ENCODE measurements at places on chromosomes 13 and 19. TPM values are rescaled to one million over a fixed set of nuclear protein-coding genes. Genes with fewer than 3 reads are reported as not detected.

- H3K27ac ChIP-seq: no peak overlapping the region
- H3K4me1 ChIP-seq: no peaks in the 10 kb centered on the region
- H3K36me3 ChIP-seq: no peaks in the 10 kb centered on the region
Observed at GRCh38 chr13:80572308-80572922, 231.5 kb upstream of the SPRY2 start.

GRCh38 chr19:28644169-28644775 is 568.7 kb downstream of the UQCRFS1 start:
- DNase-seq: peak; percentile 25
- no peak overlapping the region for H3K4me3 ChIP-seq
- no peaks in the 10 kb centered on the region for H3K27me3 ChIP-seq
- no peak overlapping the region for H3K27ac ChIP-seq
- H3K36me3 ChIP-seq: no peaks in the 10 kb centered on the region

The SLITRK1 gene
- total RNA-seq: 0.56 TPM

The CPB2 gene
- not detected for total RNA-seq

The FBXO27 gene
- 4.5 TPM for total RNA-seq

GRCh38 chr19:46571495-46571894 is 29.6 kb upstream of the CALM3 start:
- no peaks in the 10 kb centered on the region for H3K4me1 ChIP-seq
- no peak overlapping the region for H3K27ac ChIP-seq
- no peak for DNase-seq
- H3K4me3 ChIP-seq: no peak overlapping the region
- H3K36me3 ChIP-seq: no peaks in the 10 kb centered on the region
- H3K27me3 ChIP-seq: no peaks in the 10 kb centered on the region

DNA sequence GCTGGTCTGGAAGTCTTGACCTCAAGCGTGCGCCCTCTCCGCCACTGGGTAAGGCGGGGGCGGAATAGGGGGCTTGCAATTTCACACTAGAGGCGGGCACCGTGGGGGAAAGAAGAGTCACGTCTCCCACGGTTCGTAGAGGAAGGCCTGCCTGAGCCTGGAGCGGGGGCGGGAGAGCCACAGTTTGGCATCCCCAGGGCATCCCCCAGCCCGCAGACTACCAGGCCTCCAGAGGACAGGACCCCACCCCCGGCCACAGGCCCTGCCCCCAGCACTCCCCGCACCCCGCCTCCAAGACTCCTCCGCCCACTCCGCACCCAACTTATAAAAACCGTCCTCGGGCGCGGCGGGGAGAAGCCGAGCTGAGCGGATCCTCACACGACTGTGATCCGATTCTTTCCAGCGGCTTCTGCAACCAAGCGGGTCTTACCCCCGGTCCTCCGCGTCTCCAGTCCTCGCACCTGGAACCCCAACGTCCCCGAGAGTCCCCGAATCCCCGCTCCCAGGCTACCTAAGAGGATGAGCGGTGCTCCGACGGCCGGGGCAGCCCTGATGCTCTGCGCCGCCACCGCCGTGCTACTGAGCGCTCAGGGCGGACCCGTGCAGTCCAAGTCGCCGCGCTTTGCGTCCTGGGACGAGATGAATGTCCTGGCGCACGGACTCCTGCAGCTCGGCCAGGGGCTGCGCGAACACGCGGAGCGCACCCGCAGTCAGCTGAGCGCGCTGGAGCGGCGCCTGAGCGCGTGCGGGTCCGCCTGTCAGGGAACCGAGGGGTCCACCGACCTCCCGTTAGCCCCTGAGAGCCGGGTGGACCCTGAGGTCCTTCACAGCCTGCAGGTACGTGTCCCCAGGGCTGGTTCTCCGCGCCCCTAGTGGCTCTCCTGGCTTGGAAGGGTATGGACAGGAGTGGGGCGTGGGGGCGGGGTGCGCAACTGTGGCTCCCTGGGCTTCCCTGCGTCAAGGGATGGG is at the start of gene ANGPTL4:
ANGPTL4 (plus strand) TSS at position 353 of the 969 bp plus-strand sequence; CDS start at position 520, 167 bp downstream.
- peak within 1 kb of the TSS; percentile 18 for H3K4me3 ChIP-seq
- peak within 1 kb of the TSS; percentile 11 for H3K27ac ChIP-seq
- no peaks in the 10 kb centered on the region for H3K36me3 ChIP-seq
- peaks cover 43% of the 10 kb centered on the region for H3K4me1 ChIP-seq

The SLC25A41 gene
- total RNA-seq: not detected

GRCh38 chr13:33006134-33006533 is 10.1 kb upstream of the KL start:
- no peaks in the 10 kb centered on the region for H3K27me3 ChIP-seq
- H3K4me3 ChIP-seq: no peak overlapping the region
- no peaks in the 10 kb centered on the region for H3K4me1 ChIP-seq
- H3K36me3 ChIP-seq: no peaks in the 10 kb centered on the region

The CHAMP1 gene
- 12.3 TPM for total RNA-seq

The KANK3 gene
- 2.1 TPM for total RNA-seq

The TEX101 gene
- total RNA-seq: not detected

The MED29 gene
- 18.7 TPM for total RNA-seq

DNA sequence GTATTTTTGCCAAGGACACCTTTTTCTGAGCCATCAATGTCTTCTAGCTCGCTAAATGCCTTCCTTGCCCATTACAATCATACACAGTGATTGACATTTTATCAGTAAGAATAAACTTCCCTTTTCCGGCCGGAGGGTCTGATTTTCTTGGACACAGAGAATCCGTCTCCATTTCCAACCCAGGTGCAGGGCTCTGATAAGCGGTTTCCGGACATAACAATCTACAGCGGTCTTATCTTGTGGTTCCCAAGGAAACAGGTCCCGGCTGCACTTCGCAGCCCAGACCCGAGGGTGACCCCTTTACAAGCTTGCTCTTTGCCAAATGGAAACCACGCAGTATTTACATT is 5.1 kb upstream of the ZNF77 start:
- H3K4me1 ChIP-seq: peaks cover 11% of the 10 kb centered on the region
- peak overlapping the region; percentile 43 for H3K4me3 ChIP-seq
- peak overlapping the region; percentile 82 for H3K27ac ChIP-seq
- H3K36me3 ChIP-seq: no peaks in the 10 kb centered on the region
